ENCODE measurements at places on chromosomes 12 and 14.
A peak's percentile ranks its signal among the peaks of the same experiment; 100 is the strongest.

DNA sequence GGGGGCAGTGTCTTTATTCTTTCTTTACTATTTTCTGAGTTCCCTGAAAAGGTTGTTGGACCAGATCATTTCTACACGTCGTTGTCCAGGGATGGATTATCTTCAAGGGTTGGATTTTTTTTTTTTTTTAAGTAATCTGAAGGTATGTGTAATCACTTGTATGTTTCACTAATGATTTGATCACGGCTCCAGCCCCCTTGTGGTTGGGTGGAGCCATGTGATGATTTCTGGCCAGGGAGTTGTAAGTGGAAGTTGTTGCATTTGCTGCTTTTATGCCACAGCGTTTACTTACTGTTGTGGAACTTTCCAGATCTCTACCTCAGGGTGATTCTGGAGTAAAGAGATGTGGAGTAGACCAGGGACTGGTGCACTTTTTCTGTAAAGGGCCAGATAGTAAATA is 390.3 kb downstream of the AACS start:
- DNase-seq: no peak

GRCh38 chr14:51564986-51565604 is 86.6 kb upstream of the FRMD6 start:
- no peak for DNase-seq

- DNase-seq: no peak
Observed at GRCh38 chr12:128261757-128262156, 5.2 kb upstream of the TMEM132C start.

DNA sequence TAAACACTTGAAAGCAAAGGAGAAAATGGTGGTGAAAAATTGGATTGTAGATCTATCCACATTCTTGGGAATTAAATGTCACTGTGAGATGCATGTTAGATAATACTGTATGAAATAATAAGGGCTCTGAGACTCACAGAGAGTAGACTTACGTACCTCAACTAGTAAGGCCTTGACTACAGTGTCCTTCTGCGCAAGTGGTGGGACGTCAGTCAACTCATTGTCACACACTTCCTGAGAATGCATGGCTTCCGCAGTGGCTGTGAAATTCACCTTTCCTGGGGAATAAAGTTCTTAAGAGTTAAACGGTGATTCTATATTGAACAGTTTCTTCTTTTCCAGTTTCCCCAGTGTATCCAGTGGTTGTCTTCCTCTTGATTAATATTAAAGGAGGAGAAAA is 32.6 kb upstream of the PZP start:
- DNase-seq: no peak

DNA sequence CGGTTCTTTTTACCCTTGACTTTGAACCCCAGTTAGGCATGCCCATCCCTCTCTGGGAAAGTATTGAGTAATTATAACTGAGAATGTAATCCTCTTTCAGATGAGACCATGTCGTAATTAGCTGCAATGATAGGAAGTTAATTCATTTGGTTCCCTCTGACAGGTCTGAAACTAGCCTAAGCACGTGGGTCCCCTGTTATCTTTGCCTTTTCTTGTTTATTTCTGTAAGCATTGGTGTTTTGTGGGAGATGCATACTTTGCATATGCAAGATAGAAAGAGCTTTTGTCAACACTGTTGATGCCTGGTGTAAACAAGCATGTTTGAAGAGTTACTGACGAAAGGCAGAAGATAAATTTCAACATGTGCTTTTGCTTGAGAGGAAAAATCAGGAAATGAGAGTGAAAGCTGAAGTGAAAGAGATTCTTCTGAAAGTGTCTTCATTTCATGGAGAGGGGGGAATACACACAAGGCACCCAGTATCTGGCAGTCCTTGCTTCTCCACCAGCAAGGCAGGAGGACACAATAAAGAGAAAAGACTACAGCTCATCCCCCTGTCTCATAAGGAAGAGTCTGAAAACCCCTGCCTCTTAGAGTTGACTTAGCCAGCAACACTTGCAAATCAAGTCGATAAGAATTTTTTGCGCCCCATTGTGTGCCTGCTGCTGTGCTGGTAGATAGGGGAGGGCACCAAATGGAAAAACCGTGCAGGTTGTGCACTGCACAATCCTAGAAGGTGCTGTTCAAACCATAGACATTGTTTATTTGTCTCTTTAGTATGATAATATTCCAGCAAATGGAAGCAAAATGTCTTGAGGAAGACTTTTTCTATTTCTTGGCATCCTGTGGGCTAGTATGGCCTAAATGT is 77.8 kb downstream of the SLC24A4 start:
- no peak for DNase-seq

- no peak for DNase-seq
Observed at GRCh38 chr12:11724888-11725311, 75.4 kb downstream of the ETV6 start.

DNA sequence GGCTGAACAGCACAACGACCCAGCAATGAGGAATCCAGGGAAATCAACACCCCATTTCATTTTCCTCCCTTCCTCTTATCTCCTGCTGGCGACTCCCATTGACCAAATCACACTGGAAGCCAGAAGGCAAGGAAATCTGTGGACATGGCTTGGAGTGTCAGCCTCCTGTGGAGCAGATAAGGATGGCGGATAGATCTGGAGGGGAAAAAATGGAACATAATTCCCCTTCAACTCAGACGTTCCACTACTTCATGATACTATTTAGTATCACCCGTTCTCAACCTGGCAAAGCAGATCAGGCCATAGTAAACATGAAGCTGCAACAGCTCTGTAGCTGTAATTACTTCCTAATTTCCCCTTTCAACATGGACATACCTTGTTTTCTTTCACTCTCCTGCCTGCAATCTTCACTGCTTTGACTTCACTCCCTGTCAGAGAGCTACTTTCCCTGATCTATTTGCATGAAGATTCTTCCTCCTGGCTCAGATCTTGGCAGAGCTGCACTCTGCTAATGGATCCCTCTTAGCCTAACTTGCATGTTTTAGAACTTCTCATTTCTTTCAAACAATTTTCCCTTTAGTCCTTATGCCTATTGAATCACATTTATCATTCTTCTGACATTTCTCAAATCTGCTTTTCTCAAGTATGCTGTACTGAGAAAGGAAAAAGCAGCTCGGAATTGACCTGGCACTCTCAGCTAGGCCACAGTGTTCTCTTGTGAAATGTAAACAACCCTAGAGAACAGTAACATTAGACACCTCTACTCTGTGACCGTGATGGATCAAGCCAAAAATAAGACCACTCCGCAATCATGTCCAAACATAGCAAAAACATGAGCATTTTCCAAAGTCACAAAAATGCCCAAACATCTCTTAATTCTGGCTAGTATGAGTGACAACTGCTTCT is 135.1 kb downstream of the ETNK1 start:
- DNase-seq: no peak

- DNase-seq: no peak
Observed at GRCh38 chr12:64070454-64070853, 151.6 kb downstream of the KICS2 start.

GRCh38 chr12:105819549-105819948 is 319.2 kb downstream of the NUAK1 start:
- no peak for DNase-seq

- no peak for DNase-seq
Observed at GRCh38 chr12:113064395-113065125, 8.0 kb downstream of the DTX1 start.

DNA sequence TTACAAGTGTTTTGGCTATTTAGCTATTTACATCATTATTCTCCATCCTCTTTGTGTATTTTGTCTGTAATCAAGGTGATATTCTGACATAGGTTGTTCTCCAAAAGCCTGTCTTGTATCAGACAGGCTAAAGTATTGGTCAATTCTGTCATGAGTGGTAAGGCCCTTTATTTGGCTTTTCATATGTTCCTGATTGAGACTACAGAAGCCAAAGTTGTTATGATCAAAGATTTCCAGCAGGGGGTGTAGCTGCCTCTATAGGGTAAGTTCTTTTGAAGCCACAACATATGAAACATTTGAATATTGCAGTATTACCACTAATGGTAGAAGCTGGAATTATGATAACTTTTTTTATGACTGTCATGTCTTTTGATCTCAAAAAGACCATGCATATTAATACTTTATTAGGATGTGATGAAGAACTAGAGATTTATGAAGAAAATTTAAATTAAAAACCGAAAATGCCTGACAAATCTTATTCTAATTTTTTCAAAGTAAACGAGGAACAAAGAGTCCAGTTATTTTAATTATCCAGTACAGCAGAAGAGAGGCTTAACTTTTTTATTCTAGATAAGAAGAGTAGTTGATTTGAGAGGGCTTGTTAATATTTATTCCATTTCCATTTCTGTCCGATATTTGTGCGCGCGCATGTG is 3.4 kb upstream of the ARHGAP5 start:
- DNase-seq: no peak

- no peak for DNase-seq
Observed at GRCh38 chr12:82605115-82605514, 81.6 kb upstream of the TMTC2 start.

DNA sequence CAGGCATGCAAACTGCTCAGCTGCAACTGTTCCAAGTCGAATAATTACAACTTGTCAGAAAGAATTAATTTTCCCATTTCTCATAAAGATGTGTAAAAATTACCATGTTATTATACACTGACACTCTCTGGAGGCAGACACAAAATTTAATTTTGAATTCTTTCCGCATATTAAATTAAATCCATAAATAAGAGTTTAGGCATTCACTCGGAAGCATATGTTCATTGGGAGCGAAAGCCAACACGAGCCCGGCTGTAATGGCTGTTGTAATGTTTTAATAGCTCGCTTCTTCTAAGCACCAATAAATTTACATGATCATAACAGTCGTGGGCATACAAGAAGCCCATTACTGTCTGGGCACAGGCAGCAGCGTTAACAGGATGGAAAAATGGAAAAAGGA is 189.6 kb upstream of the SOX5 start:
- no peak for DNase-seq

GRCh38 chr14:65637780-65638179 is 225.2 kb downstream of the FUT8 start:
- no peak for DNase-seq

GRCh38 chr14:29905543-29905942 is 22.1 kb downstream of the PRKD1 start:
- DNase-seq: no peak

DNA sequence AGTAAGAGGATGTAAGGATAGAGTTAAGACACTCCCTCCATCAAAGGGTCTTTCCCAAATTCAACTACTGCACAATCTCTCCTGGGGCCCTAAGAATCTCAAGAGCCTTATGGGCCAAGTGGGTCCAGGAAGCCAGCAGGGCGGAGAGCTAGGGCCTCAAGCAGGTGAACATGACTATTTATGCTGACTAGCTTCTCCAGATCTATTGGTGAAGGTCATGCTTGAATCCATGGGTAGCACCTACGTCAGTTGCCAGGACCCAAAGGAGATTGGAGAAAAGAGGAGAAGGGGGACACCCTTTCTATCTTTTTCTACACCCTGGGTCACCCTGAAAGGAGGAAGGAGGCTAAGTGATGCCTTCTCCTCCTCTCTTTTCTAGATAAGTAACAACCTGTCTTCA is 534.2 kb upstream of the MIS18BP1 start:
- DNase-seq: no peak

DNA sequence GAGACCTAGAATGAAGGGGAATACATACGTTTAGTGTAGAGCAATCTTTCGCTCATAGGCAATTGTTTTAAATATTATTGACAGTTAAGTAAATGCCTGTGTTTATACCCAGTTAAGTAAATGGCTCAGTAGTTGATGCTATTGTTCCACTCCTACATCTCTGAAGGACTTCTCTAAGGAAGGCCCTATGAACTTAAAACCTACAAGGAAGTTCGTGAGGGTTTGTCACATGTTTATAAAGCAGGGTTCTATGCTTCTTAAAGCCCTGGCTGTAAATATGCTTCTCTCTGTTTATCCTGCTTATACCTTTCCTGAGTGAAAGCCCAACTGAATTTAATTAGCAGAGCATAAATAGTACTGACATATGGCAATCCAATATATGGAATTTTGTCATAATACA is 282.1 kb upstream of the NPAS3 start:
- DNase-seq: no peak

DNA sequence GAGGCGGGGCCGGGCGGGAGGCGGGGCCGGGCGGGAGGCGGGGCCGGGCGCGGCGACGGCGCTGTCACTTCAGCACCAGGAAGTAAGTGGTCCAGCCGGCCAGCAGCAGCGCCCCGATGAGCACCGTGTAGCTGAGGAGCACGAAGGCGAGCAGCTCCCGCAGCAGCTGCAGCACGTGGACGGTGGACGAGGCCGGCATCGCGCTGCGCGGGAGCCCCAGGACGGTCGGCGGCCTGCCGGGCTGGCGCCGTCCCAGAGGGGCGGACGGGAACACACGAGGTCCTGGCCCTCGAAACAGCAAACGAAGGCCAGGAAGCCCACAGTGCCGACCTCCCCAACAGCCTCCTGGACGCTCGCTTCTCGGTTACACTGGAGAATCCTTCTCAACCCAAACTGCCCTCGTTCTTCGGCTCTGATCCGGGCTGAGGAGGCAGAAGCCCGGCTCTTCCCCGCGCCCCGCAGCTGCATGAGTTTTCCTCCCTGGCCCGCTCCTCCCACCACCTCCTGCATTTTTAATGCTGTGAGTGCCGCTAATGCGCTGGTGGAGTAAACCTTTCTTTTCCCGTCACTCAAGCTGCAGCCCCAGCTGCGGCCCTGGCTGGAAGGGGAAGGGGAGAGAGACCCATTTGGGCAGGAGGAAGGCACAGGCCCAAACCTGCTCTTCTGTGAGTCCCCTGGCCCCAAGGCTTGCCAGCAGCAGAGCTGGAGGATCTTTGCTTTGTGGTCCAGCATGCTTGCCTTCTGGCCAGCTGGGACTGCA is 694 bp upstream of the DIABLO start:
- DNase-seq: no peak

- DNase-seq: peak; percentile 49
Observed at GRCh38 chr12:30694412-30695198, 1.1 kb downstream of the IPO8 start.

- DNase-seq: no peak
Observed at GRCh38 chr12:103986829-103987228, 21.2 kb downstream of the TDG start.

- no peak for DNase-seq
Observed at GRCh38 chr14:56055511-56055910, 62.7 kb upstream of the PELI2 start.

GRCh38 chr12:15488481-15488880 is 166.2 kb downstream of the PTPRO start:
- DNase-seq: no peak

DNA sequence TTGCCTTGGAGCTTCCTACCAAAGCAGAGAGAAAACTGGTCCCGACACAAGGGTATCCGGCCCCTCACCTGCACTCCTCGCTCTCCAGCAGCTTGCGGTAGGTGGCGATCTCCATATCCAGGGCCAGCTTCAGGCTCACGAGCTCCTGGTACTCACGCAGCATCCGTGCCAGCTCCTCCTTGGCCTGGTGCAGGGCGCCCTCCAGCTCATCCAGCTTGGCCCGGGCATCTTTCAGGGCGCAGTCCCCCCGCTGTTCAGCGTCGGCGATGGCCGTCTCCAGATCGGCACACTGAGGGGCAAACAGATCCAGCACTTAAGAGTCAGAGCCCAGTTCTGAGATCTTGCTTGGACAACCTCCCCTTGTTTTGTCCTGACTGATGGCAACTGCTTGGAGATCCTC is 13.7 kb downstream of the KRT72 start:
- DNase-seq: no peak
